Fibroblast of villous mesenchyme (primary cell): ENCODE measurements at places on chromosomes 4 and X.

DNA sequence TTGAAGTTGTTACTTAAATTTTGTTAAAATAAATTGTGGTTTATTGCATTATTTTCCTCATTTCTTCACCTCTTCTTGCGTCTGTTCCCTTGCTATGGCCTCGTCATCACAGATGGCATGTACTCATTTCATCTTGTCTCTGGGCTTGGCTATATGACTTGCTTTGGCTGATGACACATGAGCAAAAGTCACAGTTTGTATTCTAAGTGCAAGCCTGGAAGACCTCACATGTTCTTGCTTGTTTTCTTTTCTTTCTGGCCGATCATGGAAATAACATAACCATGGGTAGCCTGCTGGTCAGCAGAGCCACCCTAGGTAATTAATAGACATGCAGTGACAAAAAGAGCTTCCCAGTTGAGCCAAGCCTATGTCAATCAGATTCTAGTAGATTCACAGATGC, 527.9 kb downstream of the SPRY1 start:
- no peak for DNase-seq

- DNase-seq: no peak
These were observed 1.2 kb downstream of the EIF1AX start for GRCh38 chrX:20140420-20140819.

- DNase-seq: no peak
These were observed 115.8 kb downstream of the PPARGC1A start for GRCh38 chr4:23773884-23774636.

DNA sequence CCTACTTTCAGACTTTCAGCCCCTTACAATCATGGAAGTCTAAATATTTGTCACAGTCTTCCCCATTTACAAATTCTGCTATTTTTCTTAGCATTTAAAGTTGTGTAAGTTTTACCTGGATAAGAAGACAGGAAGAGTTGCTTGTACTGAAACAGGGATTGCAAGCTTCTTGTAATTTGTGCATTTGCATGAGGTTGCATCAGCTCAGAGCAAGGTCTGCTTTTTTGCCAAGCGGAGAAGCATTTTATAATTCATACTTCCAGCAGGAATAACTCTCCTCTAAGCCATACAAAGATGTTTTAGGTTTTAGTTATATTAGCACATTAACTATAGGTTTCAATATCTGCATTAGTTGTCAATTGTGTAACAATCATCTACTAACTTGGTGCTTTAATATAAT, 922.0 kb upstream of the PABPC4L start:
- no peak for DNase-seq

DNA sequence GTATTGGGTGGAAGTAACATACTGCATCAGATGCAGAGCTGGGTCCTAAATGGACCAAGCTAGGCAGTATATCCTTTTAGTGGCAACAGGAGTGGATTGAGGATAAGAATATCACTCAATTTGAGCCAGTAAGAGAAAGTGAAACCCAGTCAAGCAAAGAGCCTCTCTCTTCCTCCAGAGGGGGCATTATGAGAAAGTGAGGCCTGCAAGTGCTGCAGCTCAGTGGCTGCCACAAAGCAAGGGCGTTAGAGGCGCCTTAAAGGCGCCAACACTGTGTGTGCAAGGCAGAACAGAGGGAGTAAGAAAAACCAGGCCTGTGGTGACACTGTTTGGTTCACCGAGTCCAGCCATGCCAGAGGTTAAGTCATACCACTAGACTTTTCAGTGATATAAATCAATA, 17.5 kb downstream of the STX18 start:
- no peak for DNase-seq

- no peak for DNase-seq
These were observed 185.7 kb upstream of the HS3ST1 start for GRCh38 chr4:11614426-11614825.

DNA sequence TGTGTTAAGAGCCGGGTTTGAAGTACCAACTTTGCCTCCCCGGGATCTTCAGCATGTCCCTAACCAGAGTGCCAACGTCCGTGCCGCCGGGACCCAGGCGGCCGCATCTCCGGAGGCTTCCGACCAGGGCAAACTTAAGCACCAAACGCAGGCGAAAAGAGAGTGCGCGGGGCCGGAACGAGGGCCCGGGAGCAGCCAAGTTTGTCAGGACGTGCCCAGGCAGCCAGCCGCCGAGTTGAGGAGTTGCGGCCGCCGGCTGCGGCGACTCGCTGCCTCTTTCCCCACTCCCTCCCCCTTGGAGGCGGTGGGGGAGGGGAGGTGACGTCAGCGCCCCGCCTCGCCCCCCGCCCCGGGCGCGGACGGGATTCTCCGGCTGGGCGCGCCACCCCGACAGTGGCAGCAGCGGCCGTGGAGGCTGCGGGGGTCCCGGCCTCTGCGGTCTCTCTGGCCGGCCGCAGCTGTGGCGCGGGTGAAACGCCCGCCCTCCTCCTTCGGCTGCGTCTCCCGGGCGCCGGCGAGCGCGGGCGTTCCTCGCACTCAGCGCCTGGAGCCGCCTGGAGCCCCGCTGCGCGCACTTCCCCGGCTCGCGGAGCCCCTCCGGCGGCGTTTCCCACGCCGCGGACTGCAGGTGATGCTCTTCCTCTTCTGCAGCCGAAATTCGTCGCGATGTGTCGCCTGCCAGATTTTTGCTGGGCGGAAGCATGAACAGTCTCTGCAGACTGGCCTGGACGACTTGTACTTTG, 2.9 kb upstream of the FAT1 start:
- DNase-seq: peak; percentile 83

DNA sequence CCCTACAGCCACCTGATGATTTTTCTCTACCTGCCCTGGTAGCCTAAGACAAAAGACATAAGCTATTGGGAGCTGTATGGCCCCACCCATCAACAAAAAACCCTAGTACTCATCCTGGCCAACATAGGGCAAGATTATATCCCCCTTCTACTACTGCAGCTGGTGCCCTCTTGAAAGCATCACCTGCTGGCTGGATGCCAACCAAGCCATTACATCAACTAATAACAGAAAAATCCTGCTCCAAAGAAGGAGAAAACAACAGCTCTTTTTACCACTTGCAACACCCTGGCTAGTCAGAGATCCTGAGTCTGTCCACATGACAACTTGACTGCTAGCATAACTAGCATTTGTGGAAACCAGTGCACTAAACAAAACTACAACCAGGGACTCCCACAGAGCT, 43.6 kb upstream of the UPRT start:
- no peak for DNase-seq

DNA sequence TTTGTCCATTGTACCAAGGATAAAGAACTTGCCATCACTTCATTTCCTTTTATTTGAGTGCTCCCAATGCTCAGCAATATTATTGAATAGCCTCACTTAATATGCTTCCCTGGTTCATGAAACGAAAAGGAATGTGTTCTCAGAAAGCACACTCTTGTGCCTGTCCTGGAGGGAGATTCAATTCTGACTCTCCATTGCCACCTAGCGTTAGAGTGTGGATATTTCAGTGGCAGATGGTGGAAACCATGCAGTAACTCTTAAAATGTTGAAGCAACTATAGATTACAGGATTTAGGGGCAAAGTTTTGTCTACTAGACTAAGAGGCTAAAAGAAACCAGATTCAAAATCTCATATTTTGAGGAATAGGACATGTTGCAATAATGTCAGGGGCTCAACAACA, 36.0 kb downstream of the GAB3 start:
- peak; percentile 54 for DNase-seq

DNA sequence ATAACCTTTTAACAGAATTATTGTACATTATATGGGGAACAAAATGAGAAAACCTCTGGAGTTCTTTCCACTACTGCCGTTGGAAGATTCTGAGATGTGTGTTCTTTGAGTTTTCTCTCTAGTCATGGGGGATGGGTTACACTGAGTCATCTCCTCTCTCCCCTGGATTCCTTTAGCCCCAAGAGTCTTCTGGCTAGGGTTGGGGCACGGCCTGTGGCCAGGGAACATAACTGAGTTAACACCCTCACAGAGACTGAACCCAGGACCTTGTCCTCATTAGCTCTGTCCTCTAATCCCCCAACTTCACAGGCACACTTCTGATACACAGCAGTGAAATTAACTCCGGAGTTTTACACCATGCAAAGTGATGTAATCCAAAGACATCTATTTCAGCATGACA, 142.3 kb upstream of the F9 start:
- no peak for DNase-seq

- DNase-seq: no peak
These were observed 33.1 kb downstream of the SLC10A7 start for GRCh38 chr4:146488495-146489174.

DNA sequence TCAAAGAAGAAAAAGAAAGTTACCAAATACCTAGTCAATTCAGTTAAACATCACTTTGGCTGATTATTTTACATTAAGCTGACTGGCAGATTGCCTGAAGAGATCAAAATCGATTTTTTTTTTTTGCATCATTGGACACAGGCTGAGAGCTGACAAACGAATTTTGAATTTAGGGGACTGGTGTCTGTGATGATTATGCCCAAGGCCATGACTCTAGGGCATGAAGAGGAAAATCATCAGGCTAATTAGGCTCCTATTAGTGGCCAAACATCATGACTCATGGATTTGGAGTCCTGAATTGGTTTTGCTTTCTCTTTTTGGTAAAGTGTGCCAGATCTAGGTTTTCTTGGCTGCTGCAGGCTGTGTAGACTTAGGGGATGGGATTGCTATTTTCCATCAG, 829.3 kb upstream of the LCORL start:
- no peak for DNase-seq

- DNase-seq: no peak
These were observed 41.5 kb upstream of the HPRT1 start for GRCh38 chrX:134418317-134419113.

DNA sequence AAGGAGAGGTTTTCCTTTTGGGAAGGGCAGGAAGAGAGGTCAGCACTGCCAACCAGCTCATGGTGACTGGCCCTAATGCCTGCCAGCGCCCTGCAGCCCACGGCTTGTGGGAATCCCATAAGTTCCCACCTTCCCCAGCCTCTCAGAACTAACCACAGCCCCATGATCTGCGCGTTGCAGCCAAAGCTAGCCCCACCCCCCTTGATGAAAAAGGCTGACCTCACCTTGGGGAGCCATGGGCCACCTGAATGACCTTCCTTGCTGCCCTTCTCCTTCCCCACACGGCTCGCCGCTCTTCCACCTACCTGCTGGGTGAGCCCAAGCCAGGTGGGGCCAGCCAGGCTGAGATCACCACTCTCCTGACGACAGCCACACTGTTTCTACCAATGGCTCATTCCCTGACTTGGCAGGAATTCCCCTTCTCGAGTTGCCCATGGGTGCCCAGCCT, 3.9 kb upstream of the ELF4 start:
- no peak for DNase-seq

- DNase-seq: no peak
These were observed 105.5 kb downstream of the PRRG1 start for GRCh38 chrX:37454537-37455285.

- DNase-seq: no peak
These were observed 120.1 kb downstream of the MFAP3L start for GRCh38 chr4:169906104-169906503.

DNA sequence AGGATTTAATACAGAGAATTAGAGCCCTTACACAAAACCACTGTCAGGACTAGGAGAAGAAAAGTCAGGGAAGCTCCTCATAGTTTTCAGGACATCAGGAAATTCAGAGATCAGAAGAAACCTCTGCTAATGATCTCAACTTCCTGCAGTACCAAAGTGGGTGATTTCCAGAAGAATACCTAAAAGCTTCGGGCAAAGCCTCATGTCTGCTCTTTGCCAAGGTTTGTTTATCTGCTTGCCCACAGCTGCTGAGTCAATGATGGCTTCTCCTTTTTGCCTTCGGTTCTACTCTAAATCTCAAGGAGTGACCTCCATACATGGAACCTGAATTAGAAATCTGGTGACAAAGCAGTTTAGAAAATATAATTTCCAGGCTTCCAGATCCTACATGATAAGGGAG, 68.4 kb downstream of the USP38 start:
- no peak for DNase-seq

DNA sequence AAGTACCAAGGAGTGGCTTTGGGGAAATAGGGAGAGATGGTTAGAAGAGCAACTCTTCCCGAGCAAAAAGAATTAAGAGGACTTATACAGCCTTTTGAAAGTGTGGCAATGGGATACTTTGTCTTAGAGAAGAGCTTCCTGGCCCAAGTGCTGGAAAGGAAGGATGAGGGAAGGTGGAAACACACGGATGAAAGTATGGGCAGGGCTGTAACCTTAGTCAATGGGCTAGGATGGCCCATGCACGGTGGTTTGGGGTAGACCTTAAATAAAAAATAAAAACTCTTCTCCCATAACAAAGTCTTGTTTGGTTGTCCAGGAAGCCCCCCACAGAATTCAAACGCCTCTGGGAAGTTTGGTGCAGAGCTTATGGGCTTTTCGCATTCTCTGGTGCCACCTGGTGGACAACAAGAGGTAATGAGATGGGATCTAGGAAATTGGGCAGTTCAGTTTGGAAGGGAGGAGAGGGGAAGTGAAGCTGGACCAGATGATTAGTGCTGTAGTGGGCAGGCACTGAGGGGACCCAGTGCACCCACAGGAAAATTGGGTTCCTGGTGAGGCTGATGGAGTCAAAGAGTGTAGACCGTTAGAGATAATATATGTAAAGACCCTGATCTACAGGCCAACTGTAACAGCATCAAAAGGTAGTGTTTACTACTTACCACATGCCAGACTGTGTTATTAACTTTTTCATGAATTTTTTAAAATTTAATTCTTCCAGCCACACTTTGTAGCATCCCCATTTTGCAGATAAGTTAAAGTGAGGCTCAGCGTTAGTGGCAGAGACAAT, 13.8 kb upstream of the ENOX2 start:
- DNase-seq: peak; percentile 62

GRCh38 chr4:7766661-7767345, 172.9 kb downstream of the AFAP1 start:
- DNase-seq: no peak

- no peak for DNase-seq
These were observed 586.6 kb downstream of the TLL1 start for GRCh38 chr4:166459621-166460020.

DNA sequence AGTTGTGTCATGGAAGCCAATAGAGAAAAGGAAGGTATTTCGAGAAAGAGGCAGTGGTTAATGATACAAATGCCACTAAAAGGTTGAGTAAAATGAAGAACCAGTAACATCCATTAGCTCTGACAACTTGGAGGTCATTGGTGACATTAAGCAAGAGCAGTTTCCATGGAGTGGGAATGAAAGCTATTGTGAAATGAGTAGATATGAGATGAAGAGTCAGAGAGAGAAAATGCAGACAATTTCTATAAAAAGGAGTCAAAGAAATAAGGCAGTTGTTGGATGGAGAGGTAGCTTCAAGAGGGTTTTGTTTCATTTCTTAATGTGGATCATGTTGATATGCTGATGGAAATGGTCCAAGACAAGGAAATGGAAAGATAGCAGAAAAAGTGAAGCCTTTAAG, 9.6 kb upstream of the AMTN start:
- DNase-seq: peak; percentile 41

GRCh38 chrX:113699939-113700338, 859.3 kb upstream of the AMOT start:
- no peak for DNase-seq

DNA sequence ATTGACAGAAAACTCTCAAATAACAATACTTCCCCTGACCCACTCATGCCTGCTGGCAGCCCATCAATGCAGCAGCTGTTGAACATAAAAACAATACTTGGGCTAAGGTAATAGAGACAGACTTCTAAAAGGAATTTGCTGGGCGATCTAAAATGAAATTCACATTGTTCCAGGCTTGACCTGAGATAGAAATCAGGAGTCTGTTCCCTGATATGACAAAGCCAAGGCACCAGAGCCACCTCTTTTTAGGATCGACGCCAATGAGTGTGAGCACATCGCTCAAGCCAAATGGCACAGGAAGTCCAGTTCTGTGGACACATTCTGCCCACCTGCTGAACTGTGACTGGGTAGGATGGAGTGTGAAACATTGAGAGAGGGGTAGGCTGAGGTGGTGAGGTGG, 4.9 kb downstream of the SEPTIN11 start:
- no peak for DNase-seq
